Putamen (tissue), 1 donor: ENCODE measurements at places on chromosomes 12 and 14.

DNA sequence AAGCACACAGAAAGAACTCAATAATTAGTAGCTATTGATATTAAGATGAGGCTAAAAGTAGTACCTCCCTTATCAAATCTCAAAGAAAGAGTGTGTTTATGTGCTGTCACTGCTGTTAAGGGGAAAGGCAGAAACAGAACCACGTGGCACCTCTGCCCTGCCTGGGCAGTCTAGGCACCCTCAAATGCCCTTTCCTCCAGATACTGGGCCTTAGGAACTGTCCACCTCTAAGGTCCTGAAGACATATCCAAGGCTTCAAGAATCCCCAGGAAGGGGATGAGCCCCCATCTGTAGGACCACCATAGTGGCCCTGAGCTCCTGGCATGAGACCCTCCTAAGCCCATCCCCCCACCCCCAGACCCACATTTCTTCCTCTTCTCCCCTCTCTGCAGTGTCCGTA lies 29.1 kb downstream of the NGB start:
- DNase-seq = no peak

DNA sequence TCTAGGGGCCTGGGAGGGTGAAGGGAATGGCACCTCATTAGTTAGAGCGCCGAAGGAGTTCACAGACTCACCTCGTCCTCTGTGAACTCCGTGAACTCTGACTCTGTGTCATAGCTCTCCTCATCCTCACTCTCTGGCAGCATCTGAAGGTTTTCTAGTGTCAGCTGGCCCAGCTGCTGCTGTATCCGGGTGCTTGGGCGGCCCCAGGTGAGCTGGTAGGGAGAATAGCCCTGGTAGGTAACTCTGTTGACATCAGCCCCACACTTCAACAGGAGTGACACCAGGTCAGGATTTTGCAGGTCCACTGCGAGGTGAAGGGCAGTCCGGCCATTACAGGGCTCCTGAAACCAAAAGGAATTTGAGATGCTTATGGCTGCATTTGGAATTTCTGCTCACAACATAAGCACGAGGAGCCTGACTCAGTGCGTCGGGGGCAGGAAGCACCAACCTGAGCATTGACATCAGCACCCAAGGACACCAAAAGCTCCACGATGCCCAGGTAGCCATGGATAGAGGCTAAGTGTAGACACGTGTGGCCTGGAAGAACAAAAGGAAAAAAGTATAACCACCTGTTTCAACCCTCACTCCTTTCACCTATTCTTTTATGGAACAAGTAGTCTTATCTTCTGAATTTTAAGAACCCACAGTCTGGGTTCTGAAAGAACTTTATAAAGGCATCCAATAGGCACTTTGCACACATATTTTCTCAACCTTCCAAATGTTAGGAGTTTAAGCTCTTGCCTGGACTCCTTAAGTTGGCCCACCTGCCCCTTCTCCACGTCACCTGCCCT lies 2.0 kb downstream of the NFKBIA start:
- DNase-seq = no peak

DNA sequence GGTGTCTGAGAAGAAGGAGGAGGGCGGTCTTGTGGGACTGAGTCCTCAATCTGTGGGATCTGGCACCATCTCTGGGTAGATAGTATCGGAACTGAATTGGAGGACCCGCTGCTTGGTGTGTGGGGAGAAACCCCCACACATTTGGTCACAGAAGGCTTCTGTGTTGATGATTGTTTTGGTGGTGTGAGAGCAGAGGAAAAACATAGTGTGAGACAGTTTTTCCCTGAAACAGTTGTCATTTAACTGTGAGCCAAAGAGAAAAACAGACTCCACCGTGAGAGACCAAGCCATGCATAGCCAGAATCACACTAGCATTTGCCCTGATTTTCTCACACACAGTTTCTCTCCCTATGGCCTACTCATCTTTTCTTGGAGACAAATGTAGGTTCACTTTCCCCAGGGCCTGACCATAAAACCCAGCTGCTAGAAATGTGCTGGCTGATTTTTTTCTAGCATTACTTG lies 91.4 kb upstream of the FLRT2 start:
- no peak for DNase-seq

DNA sequence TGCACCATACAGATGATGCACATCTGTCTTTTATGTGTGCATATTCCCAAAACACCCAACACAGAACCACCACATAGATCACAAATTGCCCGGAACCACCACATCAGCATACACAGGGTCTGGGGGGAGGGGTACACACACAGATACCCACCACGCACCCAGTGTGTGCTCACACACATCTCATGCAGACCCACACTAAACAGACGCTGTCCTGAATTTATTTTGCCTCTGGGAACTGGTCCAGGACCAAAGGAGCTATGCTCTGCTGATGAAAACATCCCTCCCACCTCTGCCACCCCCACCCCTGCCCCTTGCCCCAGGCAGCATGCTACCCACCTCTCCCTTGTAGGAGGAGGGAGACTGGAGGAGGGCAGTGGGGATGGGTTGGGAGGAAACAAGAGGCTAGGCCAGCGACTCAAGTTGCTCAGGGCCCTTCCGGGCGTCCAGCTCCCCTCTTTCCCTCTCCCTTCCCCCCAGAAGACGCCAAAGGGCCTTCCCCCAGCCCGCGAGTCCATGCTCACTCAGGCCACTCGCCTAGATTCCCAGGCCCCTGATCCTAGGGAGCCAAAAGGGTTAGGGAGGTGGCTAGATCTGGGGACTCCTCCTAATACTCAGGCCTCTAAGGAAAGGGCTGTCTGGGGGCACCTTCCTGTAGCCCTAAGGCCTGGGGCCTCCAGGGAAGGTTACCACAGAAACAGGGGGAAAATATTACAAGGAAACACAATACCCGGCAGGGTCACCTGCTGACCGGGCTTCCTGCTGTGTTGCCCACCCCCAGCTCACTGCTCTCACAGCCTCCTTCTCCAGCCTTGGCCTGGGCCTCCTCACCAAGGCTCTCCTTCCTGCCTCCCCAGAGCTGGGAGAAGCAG lies 3.1 kb downstream of the HDAC7 start:
- no peak for DNase-seq

GRCh38 chr14:71647086-71647784 lies 285.0 kb upstream of the RGS6 start:
- no peak for DNase-seq

GRCh38 chr12:82456633-82457032 lies 98.3 kb downstream of the METTL25 start:
- no peak for DNase-seq

DNA sequence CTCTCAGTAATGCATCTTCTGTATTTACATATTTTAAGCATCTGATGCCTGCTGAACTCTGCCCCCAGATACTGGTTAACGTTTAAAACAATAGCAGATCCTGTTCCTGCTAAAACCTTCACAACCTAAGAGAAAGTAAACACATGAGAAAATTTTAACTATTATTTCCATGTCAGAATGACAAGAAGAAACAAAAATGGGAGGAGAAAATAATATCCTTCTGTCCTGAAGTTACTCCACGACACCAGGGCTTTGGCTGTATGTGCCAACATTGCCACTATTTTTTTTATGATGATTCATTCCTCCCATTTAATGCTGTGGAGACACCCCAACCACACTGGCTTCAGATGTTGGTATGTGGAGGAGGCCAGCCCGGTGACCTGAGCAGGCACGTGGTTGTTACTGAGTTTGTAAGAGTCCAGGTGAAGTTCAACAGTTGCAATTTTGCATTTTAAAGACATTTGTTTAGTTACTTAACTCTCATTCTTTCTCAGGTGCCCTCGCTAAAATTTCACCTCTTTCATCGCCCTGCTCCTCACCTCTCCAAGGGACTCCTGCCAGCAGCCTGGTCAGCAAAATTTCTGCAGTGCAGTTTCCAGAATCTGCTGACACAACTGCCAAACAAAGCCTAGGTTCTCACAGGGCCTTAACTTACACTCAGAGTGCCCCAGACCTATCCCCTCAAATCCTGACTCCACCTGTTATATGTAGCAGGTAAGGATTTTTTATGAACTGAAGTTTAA lies 65.5 kb upstream of the SLCO1C1 start:
- DNase-seq = no peak

- no peak for DNase-seq
These were observed 61.9 kb upstream of the TMPO start for GRCh38 chr12:98453492-98453891.

DNA sequence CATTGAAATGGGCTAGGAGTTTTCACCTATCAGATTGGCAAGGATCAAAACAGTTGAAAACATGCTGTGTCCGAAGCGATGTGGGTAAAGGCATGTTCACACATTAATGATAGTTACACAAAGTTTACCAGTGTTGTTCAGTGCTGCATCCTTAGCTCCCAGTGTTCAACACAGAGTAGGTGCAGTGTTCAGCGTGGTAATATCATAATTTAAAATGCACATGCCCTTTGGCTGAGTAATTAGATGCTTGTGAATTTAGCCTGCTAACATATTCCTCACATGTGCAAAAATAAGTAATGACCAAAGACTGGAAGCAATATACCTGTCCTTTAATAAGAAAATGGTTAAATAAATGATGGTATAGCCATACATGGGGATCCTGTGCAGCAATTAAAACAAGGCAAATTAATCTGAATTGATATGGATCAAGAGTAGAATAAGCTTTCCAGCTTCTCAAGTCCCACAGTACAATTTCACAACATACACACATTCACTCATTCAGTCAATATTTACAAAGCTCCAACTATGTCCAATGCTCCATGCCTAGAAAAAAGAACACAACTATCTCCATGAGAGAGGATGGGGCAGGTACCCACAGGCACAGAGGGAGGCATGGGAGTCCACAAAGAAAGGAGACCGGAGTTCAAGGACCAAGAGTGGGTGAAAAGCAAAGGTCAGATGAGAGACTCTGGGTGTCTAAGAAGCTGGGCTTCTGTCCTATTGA lies 12.8 kb downstream of the TMCC3 start:
- no peak for DNase-seq

DNA sequence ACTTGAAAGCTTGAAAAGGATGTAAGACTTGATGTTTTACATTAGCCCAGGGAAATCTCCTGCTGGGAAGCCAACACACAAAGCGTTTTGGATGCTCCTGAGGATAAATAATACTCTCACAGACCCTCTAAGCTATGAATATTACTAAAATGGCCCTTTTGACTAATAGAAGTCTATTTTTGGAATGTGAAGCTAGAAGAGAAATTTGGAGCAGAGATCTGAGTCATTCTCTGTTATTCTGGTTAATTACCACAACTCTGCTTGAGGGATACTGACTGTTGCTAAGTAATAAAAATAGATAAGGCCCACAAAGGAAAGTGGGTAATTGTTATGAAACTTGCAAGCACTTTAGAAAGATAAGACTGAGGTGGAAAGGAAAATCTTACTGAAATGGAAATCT lies 346.2 kb upstream of the STXBP6 start:
- no peak for DNase-seq

DNA sequence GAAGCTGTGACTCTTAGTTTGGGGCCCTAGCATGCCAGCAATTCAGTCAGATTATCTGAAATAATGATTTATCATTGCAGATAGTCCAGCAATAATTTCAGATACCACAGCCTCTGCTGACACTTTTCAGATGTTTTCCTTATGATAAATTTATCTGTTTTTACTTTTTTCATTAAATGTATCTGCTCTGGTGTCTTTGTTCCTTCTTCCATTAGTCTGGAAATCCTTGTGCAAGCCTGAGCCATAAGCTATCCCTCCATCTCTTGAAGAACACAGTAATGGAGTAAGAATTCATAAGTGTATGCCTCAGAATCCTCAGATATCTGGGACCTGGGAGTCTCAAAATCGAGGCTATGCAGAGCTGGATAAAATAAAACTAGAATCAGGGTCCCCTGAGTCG lies 146.4 kb upstream of the KRR1 start:
- DNase-seq = no peak

DNA sequence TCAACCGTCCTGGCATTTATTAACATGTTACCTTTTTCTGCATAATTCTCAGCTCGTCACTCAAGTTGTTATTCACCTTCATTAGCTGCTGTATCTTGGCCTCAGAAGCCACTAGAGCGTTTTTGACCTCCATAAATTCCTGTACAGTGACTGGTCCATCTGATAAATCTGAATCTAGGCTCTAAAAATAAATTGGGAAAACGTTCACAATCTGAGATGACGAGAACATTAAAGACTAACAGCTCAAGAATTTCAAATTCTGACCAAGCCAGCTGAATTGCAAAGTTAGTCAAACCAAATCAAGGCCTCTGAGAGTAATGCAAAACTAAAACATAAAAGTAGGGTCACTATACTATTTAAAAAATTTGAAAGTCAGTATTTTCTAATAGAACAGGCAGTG lies 45.0 kb downstream of the GIT2 start:
- no peak for DNase-seq

GRCh38 chr12:100651694-100652093 lies 78.2 kb downstream of the GAS2L3 start:
- no peak for DNase-seq

GRCh38 chr14:105333613-105334364 lies 19.2 kb downstream of the PACS2 start:
- no peak for DNase-seq

- no peak for DNase-seq
These were observed 53.9 kb downstream of the ACACB start for GRCh38 chr12:109170324-109170723.

GRCh38 chr12:26700430-26700829 lies 132.6 kb downstream of the ITPR2 start:
- no peak for DNase-seq

GRCh38 chr12:60225216-60226000 lies 629.6 kb downstream of the SLC16A7 start:
- no peak for DNase-seq

GRCh38 chr14:36367985-36368774 lies 47.7 kb upstream of the MBIP start:
- no peak for DNase-seq

- DNase-seq = no peak
These were observed 2.5 kb upstream of the SELPLG start for GRCh38 chr12:108635997-108636808.

GRCh38 chr14:29062976-29063375 lies 296.4 kb downstream of the FOXG1 start:
- DNase-seq = no peak

DNA sequence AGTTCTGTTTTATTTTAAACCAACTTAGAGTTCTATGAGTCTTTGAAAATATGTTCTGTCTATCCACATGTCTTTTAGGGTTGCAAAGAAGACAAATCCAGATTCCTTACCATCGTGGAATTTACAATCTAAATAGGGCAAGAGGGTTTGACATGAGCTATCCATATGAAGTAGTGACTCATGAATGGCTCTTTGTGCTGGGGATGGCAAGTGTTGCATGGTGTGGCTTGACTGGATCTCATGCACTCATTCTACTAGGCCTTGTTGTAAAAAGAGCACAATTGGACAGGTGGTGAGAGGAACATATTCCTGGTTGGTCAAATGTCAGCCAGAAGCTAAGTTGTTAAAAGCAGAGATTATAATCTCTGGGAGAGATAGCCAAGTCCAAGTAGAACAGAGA lies 509.1 kb downstream of the DIO2 start:
- no peak for DNase-seq

DNA sequence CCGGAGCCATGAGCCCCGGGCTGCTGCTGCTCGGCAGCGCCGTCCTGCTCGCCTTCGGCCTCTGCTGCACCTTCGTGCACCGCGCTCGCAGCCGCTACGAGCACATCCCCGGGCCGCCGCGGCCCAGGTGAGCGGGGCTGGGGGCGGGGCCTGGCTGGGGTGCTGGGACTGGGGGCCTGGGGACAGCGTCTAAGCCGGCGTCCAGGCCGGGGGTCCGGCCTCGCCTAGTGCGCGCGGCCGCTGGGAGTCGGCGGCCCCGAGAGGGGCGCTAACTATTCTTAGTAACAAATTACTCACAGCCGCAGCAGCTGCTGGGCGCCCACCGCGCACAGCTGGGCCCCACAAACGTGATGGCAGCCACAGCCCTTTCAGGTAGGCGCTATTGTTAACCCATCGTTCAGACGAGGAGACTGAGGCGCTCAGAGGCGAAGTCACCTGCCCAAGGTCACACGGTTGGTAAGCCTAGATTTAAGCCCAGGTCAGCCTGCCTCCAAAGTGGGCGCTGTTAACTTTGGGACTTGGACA lies 374 bp downstream of the CYP46A1 start:
- DNase-seq = no peak
